ENCODE measurements at places on chromosomes 16 and 17.

DNA sequence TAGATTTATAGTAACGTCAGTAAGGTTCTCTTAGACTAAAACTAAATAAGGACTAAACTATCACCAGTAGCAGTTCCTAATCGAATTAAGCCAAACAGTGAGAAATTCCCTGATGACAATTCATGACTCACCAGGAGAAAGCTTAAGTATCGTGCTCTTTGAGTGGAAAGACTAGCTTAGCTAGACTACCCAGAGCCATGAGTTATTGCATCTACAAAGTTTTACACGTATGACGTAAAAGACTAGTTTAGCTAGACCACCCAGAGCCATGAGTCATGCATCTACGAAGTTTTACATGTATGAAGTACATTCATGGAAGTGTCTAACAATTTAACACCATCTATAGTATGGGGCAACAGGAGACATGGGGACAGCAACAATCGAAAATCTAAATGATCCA is 36.6 kb downstream of the UBE2G1 start:
- DNase-seq, result peak; percentile 12

DNA sequence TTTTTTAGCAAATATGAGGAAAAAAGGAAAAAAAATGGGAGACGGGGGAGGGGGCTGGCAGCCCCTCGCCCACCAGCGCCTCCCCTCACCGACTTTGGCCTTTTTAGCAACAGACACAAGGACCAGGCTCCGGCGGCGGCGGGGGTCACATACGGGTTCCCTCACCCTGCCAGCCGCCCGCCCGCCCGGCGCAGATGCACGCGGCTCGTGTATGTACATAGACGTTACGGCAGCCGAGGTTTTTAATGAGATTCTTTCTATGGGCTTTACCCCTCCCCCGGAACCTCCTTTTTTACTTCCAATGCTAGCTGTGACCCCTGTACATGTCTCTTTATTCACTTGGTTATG is 1.2 kb upstream of the TMEM88 start:
- DNase-seq, result no peak

GRCh38 chr16:51163366-51163765 is 12.3 kb upstream of the SALL1 start:
- no peak for DNase-seq

DNA sequence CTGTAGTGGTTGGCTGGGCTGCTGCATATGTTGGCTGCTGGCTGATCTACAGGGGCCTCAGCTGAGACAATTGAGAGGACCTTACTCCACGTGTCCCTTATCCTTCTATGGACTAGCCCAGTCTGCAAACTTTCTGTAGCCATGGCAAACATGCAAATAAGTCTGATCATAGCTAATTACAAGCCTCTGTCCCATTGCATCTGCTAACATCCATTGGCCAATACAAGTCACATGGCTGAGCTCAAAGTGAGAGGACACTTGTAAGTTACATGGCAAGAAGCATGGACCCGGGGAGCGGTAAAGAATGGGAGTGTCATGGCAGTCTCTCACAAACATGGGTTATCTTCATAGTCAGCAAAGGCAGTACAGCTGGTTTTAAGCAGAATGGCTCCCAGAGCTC is 11.6 kb upstream of the IL4R start:
- no peak for DNase-seq

GRCh38 chr16:19687279-19687678 is 30.7 kb downstream of the KNOP1 start:
- no peak for DNase-seq

GRCh38 chr16:58012481-58012880 is 11.3 kb downstream of the USB1 start:
- DNase-seq, result no peak

- no peak for DNase-seq
Observed at GRCh38 chr17:77905266-77905665, 53.2 kb upstream of the TNRC6C start.

DNA sequence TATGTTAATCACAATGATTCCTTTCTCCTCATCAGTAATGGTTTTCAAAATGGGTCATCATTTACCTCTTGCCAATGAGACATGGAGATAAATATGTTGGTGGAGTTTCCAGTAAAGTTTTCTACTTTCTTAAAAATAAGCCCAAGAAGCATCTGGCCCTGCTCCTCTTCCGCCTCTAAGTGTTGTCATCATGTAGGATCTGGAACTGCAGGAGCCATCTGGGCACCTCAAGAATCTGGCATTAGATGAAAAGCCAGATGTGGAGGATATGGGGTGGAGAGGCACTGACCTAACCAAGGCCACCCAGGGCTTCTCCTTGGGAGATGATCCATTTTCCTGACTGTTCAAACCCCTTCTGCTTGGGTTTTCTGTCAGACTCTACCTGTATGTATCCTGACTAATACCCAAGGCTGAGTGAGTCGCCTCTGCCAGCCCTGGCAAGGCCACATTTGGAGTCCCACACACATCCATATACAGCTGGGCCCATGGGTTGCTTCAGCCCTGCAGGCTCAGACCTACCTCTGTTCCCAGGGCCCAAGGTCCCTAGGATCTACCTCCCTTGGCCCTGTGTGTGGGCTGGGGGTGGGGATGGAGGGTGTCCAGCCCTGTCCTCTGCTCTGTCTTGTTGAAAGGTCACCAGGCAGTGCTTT is 24.6 kb downstream of the CCDC182 start:
- no peak for DNase-seq

DNA sequence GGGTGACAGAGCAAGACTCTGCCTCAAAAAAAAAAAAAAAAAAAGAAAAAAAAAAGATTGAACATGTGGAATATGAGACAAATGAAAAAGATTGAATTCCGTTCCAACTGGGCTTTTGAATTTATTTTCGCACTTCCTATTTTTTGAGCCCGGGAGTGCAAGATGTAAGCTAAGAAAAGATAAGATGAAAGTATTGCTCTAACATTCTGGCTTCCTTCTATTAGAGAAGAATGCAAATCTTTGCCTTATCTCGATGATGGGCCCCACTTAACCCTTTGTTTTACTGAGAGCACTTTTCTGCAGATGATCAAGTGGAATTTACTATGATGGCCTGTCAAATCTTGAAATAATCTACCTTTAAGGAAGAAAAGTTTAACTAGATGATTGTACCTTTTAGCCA is 96.3 kb downstream of the WWOX start:
- no peak for DNase-seq

DNA sequence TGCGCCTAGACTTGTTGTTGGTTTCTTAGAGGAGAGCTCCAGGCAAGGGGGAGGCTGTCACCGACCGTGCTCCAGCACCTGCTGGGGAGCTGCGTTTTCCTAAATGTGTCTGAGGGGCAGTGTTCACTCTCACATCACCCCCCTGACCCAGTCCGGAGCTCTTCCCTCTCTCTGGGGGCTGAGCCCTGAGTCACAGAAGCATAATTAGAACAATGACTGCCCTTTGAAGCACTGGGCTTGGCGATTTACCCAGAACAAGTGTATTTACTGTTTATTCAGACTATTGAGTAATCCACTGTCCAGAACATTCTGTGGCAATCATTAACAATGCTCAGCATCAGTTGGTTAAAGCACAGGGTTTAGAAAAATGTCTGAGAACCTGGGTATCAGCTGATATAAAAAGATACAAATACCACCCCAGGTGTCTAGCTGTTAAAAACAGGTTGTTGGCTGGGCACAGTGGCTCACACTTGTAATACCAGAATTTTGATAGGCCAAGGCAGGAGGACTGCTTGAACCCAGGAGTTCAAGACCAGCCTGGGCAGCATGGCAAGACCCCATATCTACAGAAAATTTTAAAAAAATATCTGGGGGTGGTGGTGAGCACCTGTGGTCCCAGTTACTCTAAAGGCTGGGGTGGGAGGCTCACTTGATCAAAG is 8.1 kb downstream of the CES4A start:
- DNase-seq, result no peak

DNA sequence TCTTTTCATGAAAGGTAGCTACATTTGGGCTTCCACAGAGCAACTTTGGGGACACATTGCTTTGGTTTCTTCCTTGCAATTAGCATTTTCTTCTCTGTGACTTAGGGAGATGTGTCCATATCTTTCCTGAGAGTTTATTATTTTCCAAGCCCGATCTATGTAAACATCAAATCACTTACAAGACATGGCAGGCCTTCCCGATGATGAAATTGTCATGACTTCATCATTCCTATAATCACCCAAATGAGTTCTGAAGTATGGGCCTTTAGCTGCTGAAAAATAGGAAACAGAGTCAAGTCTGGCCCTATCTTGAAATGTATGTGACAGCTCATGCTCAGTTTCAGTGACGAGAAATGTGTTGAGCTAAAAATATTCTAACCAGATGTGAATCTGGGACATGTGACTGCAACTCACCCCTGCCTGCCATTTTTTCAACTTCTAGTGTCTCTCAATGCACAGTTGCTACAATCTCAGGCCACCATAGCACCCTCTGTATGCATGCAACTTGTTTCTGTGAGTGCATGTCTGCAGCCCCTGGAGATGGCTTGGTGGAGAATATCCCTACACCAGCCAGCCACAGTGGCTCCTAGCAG is 199.6 kb upstream of the MAF start:
- no peak for DNase-seq
